ENCODE measurements at places on chromosomes 12 and 14. TPM values are rescaled to one million over a fixed set of nuclear protein-coding genes. Genes with fewer than 3 reads are reported as not detected.

- DNase-seq: no peak
Observed at GRCh38 chr14:61472801-61473376, 151.5 kb downstream of the PRKCH start.

- no peak for DNase-seq
Observed at GRCh38 chr12:62516927-62517326, 50.3 kb downstream of the MON2 start.

GRCh38 chr12:32533971-32534590 is 134.7 kb downstream of the FGD4 start:
- peak; percentile 94 for DNase-seq

DNA sequence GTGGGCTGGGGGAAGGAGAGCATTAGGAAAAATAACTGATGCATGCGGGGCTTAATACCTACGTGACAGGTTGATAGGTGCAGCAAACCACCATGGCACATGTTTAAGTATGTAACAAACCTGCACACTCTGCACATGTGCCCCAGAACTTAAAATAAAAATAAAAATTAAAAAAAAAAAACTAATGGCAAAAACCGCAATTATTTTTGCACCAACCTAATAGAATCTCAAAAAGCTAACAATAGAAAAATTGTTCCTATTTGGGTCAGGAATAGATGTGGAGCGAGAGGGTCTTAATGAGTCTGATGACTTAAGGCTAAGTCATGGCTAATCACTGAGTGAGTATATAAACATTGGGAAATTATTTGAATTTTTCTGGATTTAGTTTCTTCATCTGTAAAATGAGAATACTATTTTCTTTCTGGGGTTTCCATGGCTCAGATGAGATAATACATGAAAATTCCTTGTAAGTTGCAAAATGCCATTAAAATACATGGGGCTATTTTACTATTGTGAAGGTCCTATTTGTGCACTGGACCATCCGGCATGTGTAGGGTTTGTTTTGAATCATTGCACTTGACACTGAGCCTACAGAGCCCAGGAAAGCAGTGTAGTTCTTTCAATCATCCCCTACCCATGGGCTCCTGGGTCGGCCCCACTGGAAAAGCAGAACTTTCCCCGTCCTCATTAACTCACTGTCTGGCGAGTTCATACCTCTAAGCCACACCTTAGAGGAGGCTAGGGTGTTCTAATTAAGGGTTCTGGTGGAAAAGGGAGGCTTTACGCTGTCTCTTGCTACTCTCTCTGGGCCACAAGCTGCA is 164.1 kb upstream of the NTF3 start:
- no peak for DNase-seq

DNA sequence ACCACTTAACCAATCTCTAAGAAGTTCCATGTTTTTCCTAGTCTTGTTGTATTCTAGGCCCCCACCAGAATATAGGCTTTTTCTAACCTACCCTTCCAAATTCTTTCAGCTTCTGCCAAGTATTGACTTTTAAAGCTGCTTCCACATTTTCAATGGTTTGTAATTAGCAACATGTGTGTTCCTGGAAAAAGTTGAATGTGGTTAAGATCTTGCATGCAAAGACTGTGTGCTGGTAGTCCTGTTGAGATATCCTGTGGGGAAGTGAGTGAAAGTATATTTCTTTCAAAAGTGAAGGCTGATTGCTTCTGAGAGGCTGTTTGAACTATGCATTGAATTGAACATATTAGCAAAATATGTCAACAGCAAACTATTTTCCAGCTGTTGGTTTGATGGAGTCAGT is 646 bp upstream of the OR6C4 start:
- no peak for DNase-seq

The TAS2R20 gene
- total RNA-seq: 2.9 TPM

The CNOT2 gene
- total RNA-seq: 76.6 TPM

All from HepG2 (cell line).